ENCODE measurements at places on chromosomes 1 and 21.

DNA sequence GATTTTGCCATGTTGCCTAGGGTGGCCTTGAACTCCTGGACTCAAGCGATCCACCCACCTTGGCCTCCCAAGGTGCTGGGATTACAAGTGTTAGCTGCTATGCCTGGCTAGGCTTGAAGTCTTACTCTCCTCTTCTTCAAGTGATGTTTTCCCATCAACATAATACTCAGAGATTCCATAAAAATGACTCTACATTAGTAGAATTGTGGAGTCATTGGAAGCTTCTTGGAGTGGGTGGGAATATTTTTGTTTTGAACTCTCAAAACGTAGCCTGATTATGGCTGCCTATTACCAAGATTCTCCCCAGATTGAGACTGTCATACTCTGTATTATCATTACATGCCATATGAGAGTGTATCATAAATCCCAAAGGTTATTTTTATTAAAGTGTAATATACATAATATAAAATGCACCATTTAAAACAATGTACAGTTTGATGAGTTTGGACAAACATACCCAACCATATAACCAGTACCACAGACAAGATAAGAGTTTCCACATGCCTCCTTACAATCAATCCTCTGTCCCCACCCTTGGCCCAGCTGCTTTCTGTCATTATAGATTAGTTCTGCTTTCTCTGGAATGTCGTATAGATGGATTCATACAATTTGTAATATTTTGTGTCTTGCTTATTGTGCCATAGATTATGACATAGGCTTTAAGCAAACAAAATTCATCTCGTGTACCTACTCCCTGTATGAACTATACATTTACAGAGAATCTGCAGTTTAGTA is 8.0 kb upstream of the DNM3 start:
- no peak for DNase-seq

DNA sequence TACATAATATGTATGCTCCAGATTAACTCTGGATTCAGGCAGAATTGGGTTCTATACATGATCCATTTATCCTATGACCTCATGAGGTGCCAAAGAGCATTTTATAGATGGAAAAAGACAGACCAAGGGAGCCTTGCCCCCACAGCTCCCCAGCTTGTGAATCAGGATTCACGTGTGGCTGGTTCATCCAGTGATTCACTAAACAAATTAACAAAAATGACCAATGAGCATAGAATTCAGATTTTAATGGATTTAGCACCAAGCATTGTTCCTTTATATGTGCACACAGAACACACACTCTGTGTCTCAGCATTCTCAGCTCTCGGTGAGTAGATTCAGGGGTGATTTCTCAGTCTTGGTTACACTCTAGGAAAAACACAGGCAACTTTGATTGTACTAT is 51.7 kb upstream of the BARHL2 start:
- no peak for DNase-seq

- no peak for DNase-seq
Observed at GRCh38 chr1:193957556-193958095, 771.2 kb upstream of the B3GALT2 start.

GRCh38 chr1:22323141-22323845 is 128.4 kb upstream of the ZBTB40 start:
- no peak for DNase-seq

GRCh38 chr1:6105763-6106162 is 60.1 kb downstream of the KCNAB2 start:
- no peak for DNase-seq

DNA sequence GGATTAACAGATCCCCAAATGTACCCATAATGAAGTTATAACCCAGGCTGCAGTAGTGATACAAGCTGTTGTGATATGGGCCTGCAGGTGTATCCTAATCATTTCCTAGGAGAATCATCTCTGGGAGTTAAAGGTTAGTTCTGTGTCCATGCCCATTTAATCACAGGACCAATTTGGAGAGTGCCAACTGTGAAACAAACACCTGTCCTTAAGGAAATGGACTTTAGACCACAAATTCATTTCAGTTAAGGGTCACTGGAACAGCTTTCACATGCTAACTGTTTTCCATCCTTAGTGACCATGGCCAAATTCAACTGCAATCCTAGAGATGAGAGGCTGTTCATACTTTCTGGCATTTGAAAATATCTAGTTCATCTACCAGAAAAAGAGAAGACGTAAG is 160.9 kb downstream of the GPATCH2 start:
- no peak for DNase-seq

DNA sequence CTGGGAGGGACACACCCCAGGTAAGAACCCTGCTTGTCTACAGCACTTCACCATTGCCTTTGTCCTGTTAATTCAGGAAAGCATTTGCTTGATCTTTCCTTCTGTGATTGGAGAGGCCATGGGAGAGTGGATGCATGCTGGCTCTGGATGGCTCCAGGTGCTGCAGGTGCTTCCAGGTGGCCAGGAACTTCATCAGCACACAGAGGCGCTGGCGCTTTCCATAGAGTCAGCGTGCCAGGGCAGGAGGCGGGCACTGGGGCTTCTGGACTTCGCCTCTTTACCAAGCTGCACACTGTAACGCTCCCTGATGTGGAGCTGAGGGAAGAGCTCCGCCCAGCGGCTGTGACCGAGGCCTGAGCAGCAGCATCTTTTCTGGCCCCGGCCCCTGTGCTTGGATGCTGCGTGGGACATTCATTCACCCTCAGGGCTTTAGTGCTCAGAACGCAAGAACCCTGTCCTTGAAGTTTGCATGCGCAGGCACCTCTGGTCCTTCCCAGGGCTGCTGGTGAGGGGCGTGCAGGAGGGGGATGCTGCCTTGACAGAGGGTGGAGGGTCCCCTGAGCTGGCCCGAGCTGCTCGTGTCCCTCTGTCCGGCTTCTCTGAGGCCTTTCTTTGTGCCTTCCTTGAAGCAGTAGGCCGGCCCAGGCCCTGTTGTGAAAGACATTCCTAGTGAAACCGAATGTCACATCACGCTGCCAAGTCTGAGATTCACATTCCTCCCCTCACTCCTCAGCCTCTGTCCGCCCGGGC is 1.6 kb upstream of the MX2 start:
- DNase-seq, result peak; percentile 62

GRCh38 chr1:28135371-28136168 is 40.9 kb downstream of the PTAFR start:
- no peak for DNase-seq

- DNase-seq, result no peak
Observed at GRCh38 chr1:75908717-75909152, 23.5 kb downstream of the ASB17 start.

- no peak for DNase-seq
Observed at GRCh38 chr1:98523256-98523655, 138.3 kb upstream of the SNX7 start.

DNA sequence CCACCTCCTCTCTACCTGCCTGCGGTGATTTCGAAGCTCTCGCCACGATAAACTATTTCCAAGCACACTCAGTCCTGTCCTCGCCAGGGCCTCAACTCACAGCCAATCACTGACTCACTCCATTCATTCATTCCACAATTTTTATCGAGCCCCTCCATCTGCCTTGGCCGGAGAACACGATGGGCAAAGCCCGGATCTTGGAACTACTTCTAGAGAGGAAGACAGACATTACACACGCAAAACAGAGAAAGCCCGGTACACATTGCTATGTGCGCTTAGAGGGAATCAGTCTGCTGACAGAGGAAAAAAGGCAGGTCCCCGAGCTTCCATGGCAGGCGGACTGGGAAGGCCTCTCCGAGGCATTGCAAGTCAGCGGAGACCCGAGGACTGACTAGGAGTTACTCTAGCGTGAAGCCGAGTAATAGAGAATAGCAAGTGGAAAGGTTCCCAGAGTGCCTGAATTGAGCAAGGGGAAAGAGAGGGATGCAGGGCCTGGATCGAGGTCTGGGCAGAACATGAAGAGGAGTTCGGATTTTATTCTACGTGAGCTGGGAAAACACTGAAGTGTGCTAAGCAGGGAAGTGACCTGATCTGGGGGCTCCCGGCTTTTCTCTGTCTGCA is 54.2 kb upstream of the DNAJC6 start:
- DNase-seq, result no peak

GRCh38 chr1:29575277-29575676 is 339.0 kb downstream of the PTPRU start:
- DNase-seq, result no peak

DNA sequence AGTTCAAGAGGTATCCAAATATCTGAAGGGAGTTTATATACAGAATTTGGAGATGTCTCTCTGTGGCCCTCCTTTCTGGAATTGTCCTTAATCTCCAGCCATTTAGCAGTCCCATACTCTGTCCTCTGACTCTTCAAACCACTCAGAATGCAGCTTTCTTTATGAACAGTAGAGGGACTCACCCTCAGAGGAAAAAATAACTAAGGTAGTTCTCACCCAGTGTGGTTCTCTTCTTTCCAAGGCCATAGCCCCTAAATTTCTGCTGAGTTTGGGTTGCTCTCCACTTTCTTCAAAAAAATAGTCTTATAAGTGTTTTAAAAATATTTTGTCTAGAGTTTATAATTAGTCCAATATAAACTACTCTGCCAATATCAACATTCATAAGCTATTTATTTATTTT is 369.7 kb downstream of the MATN1 start:
- DNase-seq, result no peak

DNA sequence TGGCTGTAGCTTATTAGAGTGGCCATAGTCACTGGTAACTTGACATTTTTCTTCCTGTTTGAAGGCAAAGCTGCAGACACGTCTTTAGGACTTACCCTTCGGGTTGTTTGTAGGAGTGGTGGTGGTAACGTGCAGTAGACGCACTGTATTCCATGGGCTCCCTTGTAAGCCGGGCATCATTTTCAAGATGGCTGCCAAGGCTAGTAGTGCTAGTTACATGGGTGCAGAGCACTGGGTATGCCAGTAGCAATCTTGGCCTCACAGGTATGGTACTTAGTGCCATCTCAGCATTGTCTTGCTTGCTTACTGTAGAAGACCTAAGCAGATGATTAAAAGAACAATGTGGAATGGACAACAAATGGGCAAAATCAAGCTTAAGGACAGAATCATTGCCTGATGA is 1.9 kb downstream of the YBX1 start:
- no peak for DNase-seq

DNA sequence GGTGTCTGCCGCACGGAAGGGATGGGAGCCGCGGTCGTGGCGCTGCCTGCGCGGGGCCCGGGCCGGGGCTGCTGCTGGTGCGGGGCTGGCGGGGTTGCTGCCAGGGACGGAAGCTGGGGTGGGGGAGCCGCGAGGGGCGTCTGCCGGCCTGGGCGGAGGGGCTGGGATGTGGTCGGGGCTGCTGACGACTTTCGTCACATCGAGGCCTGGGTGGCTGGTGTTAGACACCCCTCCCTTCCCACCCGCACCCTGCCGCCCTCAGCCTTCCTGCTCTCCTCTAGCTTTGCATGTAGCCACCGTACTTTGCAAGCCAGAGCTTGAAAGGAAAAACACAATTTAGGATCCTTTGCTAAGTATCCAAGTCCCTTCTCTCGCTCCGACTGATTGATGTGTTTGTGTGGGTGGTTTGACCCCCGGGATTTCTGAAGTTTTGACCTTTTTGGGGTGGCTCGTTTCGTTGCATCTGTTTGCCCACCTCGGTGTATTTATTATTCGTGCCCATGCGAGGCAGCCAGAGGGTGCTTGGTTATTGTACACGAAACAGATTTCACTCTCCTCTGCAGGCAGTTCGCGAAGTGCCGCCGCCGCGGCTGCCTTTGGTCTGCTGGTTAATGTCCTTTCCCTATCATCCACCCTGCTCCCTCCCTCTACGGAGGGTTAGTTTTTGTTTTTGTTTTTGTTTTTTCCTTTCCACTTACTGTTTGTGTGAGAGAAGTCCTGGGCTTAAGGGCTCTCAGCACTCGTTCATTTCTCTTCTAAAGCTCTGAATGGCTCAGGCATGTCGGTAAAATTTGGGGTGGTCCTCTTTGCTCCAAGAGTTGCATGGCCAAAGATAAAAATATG is 868 bp downstream of the C1orf21 start:
- peak; percentile 48 for DNase-seq

DNA sequence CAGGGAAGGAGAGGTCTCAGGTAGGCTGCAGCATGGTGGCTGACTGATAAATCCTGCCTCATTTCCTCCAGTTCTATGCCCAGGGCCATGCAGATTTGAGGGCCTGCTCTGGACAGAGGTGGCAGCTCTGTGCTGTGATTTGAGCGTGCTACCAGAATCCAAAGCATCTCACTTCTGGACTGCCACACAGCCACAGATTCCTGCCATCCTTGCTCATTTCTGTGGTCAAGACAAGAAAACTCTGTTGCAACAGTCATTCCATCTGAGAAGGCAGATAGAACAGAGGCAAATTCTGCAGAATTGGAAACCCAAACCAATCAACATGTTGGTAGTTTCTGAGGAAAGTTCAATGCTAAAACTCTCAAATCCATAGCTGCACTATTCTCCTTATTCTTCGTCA is 102.8 kb upstream of the GALNT2 start:
- no peak for DNase-seq

- no peak for DNase-seq
Observed at GRCh38 chr1:67264899-67265298, 42.8 kb upstream of the IL12RB2 start.

DNA sequence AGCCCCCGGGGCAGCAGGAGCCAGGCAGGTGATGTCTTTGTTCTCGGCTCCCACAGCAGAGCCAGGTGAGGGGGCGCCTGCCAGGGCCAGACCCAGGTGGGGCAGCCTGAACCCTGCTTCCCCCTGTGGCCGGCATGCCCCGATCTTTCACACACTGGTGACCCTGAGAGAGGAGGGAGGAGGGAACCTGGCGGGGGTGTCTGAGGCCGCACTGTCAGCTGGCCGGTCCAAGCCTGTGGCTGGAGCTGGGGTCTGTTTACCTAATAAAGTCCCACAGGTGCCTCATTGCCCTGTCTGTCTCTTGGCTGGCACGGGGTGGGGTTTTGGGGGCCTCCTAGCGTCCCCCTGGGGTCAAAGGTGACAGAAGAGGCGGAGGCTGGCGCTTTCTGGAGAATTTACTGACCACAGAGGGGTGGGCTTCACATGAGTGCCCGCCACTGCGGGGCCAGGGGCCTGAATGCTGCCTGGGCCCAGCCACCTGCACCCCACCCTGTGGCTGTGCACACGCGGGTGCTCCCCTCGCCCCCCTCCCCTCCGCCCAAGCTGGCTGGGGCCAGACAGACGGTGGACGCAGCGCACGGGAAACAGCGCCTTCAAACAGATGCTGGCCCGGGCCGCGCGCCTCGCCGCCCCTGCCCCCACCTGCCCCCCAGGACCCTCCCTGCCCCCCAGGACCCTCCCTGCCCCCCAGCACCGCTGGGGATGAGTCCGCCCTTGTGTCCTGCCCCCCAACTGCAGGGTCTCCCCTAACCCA is 5.8 kb downstream of the TMEM240 start:
- DNase-seq, result no peak

DNA sequence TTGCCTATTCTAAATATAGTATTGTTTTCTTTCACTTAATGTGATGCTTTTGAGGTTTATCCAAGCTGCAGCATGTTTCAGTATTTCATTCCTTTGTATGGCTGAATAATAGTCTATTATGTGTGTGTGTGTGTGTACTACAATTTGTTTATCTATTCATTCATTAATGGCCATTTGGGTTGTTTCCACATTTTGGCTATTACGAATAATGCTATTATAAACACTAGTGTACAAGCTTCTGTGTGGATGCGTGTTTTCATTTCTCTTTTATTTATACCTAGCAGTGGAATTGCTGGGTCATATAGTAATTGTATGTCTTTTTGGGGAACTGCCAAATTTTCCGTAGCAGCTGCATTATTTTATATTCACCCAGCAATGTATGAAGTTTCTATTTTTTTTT is 15.0 kb upstream of the THEM5 start:
- no peak for DNase-seq

Measured in uterus (tissue), 4 donors.